ENCODE measurements at places on chromosomes 2 and 18.

DNA sequence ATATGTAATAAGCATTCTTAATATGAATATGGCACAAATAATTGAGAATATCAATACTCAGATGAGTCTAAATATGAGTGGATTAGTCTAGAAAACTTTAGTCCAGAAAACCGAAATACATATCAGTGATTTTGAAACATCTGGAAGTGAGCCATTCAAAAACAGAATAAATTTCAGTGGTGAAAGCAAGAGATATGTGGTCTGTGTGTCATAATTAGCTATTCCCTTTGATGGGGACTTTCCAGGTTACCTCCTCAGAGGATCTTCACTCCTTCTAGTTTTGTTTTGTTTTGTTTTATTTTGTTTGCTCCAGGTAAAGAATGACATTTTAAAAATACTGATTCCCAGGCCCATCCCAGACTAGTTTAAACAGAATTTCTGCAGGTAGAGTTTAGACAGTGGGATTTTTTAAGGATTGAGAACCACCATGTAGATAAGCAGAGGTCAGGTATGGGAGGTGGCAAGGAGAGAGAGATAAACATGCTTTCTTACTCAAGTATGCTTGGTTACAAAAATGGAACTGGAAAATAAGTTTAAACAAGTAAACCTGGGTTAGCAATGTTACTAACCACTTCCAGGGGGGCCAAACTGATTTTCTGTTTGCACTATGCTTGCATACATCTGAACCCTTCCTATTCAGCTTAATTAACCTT, 70.7 kb downstream of the NABP1 start:
- DNase-seq: no peak

DNA sequence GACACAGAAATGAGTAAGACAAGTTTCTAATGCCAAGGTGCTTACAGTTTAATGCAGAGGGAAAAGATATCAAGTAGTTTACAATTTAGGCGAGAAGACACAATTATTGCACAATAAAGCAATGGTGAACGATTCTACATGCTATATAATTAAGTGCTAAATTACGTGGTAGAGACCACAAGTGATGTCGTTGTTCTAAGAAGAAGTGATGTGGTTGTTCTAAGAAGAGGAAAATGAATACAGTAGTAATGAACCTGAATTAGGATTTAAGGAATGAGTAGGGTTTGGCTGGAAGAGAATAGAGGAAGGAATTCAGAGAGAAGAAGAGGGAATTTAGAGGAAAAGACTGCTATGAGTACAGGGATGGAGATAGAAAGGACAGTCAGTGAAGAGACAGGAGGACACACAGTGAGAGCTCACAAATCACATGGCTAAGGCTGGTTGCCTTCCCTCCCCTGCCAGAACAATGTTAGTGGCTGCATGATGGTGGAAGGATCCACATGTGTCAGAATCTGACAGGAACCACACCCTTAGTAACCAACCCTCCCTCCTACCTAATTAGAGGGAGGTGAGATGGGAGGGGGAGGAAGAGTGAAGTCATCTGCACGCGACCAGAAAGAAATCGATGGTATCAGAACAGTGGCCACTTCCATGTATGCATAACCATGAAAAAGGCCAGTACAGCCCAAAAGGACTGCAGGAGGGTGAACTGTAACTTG, 44.7 kb downstream of the M1AP start:
- no peak for DNase-seq

- DNase-seq: no peak
Measured at GRCh38 chr2:36453652-36454051, 98.1 kb downstream of the CRIM1 start.

- no peak for DNase-seq
Measured at GRCh38 chr2:216151313-216152025, 42.3 kb downstream of the XRCC5 start.

DNA sequence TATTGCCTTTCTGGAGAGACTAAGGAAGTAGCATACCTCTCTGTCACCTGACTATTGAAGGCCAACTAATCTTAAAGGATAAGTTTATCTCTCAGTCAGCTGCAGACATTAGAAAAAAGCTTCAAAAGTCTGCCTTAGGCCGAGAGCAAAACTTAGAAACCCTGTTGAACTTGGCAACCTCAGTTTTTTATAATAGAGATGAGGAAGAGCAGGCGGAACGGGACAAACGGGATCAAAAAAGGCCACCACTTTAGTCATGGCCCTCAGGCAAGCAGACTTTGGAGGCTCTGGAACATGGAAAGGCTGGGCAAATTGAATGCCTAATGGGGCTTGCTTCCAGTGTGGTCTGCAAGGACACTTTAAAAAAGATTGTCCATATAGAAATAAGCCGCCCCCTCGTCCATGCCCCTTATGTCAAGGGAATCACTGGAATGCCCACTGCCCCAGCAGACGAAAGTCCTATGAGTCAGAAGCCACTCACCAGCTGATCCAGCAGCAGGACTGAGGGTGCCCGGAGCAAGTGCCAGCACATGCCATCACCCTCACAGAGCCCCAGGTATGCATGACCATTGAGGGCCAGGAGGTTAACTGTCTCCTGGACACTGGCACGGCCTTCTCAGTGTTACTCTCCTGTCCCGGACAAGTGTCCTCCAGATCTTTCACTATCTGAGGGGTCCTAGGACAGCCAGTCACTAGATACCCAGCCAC, 61.5 kb upstream of the FAM98A start:
- no peak for DNase-seq

DNA sequence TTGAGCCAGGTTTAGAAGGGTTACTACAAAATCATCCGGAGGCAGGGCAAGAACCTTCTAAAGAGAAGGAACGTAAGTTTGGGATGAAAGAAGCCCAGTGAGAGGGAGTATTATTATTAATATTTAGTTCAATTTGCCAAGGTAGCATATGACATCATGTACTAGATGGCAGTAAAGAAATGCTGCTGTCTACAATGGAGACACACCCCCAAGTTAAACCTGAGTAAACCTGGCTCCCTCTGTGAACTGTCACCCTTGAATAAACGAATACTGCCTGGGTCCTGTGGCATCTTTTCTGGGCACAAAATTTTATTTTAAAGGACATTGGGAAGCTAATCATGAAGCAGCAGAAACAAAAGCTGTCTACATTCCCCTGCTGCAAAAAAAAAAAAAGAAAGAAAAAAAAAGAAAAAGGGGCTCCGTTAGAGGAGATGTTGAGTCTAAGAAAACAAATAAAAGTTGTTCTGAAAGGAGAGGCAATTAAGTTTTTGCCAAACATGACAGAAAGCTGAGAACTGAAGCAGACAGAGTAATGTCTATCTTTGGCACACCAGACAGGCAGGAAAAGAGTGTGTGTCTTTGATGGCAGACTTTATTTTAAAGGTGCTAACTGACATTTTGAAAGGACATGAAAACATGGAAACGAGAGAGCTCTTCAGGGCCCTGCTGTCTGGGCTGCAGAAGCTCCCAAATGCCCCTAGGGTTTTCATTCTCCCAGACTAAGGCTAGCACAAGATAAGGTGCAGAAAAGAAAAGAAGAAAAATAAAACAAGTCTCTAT, 557.7 kb upstream of the CHAC2 start:
- DNase-seq: no peak

- DNase-seq: no peak
Measured at GRCh38 chr18:62157843-62158242, 29.0 kb downstream of the PIGN start.

DNA sequence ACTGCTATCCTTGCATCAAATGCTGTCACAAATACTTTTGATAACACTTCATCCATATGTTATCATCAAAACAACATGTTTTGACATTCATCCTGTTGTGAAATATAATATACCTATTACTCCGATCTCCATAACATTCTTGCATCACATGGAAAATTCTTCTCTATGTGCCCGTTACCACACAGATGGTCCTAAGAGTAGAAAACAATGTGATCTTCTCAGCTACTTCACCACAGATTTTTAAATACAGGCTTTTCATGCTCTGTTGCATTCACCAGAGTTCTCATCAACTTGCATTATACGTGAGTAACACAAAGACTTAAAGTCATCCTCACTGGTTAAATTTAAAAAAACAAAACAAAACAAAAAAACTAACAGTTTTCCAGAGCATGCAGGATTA, 1603.3 kb upstream of the ZEB2 start:
- no peak for DNase-seq

- DNase-seq: no peak
Measured at GRCh38 chr2:736939-737338, 59.7 kb upstream of the TMEM18 start.

- DNase-seq: no peak
Measured at GRCh38 chr18:12819841-12820240, 64.2 kb downstream of the PTPN2 start.

- DNase-seq: no peak
Measured at GRCh38 chr18:23922939-23923338, 91.6 kb upstream of the TTC39C start.

GRCh38 chr2:47048801-47049480, 106.2 kb downstream of the STPG4 start:
- DNase-seq: no peak

DNA sequence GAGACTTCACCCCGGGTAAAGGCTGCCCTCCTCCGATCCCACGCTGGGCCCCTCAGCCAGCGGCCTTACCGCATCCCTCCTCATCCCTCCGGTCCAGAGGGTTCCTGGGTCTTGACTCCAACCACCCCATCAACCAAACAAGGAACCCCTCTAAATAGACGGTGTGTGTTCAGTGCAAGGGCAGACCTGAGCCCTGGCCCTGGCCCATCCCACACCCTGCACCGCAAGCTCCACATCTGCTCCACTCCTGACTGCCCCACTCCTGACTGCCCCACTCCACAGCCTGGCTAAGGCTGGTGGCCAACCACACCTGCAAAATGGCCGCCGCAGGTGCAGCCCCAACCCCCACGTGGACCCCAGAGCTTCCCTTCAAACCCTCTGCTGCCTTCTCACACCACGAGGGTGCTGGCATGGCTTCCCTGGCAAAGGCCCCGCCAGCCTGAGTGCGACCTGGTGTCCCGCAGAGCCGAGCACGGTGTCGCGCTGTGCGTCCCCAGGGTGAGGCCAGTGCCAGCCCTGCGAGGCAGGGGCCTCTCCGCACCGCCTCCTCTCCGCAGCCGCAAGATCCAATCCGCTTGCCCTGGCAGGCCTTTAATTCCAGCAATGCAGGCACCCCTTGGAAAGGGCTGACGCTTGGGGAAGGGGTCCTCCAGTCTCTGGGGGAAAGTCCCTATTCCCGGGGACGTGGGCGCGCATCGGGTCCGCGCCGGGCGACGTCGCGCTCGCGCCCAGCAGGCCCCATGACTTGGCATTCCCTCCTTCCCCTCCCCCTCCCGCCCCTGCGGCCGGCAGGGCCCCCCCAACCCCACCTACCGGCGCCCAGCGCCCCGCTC, 1.5 kb downstream of the KIF1A start:
- DNase-seq: no peak

GRCh38 chr18:58316396-58317342, 272.6 kb downstream of the NEDD4L start:
- no peak for DNase-seq

DNA sequence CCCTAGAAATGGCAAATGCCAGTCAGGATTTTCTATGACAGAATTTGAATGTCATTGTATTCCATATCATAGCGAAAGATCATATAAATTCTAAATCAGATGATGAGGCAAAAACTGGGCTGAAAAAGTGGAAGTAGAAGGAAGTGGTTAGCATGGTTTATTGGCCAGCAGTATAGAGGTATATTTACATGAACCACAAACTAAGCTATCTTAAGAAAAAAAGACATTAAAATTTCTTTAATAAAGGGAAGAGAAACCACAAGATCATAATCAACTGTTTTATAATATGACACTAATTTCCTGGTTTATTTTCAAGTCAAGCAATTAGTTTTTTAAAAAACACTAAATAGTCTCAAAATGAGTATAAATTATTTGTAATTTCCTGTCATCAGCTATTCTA, 123.2 kb upstream of the LRP1B start:
- no peak for DNase-seq

GRCh38 chr2:199932312-199932855, 21.3 kb downstream of the C2orf69 start:
- no peak for DNase-seq

GRCh38 chr2:201006704-201007103, 43.2 kb upstream of the ORC2 start:
- no peak for DNase-seq

GRCh38 chr2:76584474-76584873, 873.8 kb upstream of the GCFC2 start:
- no peak for DNase-seq

- no peak for DNase-seq
Measured at GRCh38 chr18:42954887-42955286, 160.6 kb downstream of the RIT2 start.

DNA sequence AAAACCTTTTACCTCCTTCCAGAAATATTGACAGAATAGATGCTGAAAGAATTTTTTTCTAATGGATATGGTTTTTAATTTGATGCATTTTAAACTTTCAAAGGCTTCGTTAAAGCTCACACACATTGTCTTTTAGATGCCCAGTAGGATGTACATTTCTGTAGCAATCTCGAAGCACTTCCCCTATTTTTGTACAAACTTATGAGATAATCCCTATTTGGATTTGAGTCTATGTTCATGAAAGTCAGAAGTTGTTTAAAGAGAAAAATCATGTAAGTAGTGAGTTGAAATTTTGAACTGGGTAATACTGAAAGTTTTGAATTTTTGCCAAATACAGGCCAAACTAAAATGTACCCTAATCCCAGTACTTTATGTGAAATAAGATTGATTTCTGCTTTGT, 38.1 kb upstream of the MMADHC start:
- DNase-seq: no peak

- DNase-seq: no peak
Measured at GRCh38 chr2:170643346-170643745, 71.8 kb upstream of the SP5 start.

DNA sequence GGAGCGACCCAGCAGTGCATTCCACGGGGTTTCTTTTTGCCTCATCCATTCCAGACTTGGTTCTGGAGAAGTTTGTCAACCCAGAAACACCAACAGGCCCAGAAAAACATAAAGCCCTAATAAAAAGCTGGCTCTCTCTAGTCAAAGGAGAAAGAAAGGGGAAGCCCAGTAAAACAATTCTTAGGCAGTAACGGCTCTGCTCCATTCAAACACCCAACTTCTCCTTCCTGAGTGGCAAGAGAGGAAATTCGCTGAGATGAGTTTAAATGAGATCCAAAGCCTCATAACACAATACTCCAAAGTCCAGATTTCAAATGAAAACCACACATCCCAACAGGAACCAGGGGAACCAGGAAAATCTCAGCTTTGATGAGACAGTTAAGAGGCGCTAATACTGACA, 179.9 kb downstream of the RPIA start:
- no peak for DNase-seq

DNA sequence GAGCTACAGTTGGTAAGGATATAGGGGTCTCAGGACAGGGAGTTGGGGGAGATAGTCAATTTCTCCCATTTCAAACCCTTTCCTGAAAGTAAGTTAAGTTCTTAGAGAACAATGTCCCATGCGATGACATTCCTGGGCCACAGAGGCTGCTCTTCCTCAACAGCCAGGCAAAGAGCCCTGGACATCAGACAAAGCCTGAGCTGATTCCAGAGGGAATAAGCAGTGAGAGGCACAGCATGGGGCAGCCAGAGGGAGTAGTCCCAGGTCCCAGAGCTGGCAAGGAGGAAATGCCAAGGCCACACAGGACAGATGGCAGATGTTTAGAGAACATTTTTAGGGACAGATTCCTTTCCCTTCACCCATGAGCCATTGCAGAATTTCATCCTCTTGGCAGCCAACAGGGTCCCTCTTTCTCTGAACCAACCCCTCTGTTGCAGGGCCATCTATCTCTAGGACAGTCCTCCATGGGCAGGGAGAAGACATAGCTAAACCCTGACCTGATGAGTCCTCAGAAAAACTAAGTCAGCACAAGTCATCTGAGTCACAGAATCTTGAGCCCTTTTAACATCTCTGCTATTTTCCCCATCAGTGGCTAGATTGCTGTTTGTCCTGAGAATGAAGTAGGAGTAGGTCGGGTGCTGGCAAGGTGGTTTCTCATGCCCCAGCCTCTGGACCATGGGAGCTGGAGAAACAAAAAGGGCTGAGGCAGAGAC, 81.6 kb upstream of the STPG4 start:
- DNase-seq: no peak

Data from activated CD8-positive, alpha-beta memory T cell treated with anti-CD3 and anti-CD28 coated beads for 1 hour (primary cell).